ENCODE measurements at places on chromosomes 7 and 10. TPM values are rescaled to one million over a fixed set of nuclear protein-coding genes. Genes with fewer than 3 reads are reported as not detected.

Gene DGKI
- polyA plus RNA-seq = not detected

Gene PIP
- not detected for polyA plus RNA-seq

- DNase-seq = no peak
Observed at GRCh38 chr10:24430591-24430990, 221.7 kb downstream of the KIAA1217 start.

DNA sequence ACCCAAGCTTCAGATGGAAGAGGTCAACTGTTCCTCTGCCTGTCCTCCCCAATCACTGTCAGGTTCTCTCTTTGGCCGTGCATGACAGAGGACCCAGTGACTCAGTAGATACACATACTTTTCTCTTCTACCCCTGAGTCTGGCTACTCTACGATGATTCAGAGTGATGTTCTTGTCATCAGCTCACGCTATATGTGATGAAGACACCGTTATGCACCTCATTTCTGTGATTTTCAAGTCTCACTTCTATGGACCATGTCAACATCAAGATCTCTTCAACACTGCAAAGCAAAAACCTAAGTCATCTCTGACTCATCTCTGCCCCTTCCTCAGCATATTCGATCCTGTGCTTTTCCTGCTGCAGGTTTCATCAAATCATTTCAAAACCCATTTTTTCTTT, 76.6 kb upstream of the DGKI start:
- no peak for DNase-seq

DNA sequence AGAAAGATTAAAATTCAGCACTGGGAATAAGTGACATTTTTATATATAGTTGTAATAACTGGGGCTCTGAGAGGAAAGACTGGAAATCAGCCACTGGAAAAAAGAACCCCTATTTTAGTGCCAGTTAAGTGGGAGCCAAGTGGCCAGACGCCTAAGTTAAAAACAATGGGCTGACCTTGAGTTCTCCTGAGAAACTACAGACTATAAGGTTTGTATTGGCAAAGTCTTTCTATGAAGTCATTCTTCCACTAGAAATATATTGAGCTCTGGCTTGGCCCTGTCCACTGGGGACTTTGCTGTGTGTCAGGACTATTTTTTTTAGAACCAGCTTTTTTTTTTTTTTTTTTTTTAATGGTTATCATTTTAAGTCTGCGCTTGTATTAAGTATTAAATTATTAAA, 210.6 kb upstream of the FZD8 start:
- no peak for DNase-seq

DNA sequence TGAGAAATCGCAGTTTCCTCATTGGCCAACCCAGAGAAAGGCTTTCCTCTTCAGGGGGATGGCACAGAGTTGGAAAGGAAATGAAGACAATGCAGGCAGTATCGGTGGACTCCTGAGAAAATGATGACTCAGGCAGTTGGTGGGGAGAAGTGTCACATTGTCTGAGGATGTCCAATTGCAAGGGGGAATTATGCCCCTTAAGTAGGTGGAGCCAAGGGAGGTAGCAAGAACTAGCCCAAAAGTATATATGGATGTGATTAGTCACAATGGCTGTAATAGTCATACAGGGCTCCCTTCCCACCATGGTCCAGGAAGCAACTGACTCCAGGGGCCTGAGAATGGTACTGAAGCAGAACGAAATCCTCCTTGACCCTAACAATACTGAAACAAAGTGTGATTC, 58.3 kb upstream of the EGFR start:
- DNase-seq = no peak

- no peak for DNase-seq
Observed at GRCh38 chr7:112481833-112482670, 1.3 kb downstream of the LSMEM1 start.

DNA sequence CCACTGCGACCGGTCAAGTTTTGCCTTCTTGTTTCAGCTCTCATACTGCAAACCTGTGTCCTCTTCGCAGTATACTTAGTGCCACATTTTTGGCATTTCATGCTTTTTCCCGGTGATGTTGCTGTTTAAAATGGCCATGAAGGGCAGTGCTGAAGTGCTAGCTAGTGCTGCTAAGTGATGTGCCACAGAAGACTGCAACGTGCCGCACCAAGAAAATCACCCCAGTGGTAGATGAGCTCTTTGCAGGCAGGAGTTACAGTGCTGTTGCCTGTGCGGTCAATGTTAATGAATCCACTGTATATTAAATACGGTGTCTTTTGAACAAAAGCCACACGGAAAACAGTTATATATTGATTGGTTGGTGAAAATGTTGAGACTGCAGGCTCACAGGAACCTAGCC, 120.3 kb downstream of the ANLN start:
- no peak for DNase-seq

Data from small intestine (tissue), 16 donors.